Umbilical cord (tissue), 2 donors: ENCODE measurements at places on chromosomes 6 and 20. TPM values are rescaled to one million over a fixed set of nuclear protein-coding genes. Genes with fewer than 3 reads are reported as not detected.

ADTRP gene
- total RNA-seq = 2.2 TPM

ELOVL4 gene
- 6.7 TPM for total RNA-seq

SLA2 gene
- not detected for total RNA-seq

ZKSCAN8 gene
- 19.5 TPM for total RNA-seq

CLIC5 gene
- 3.6 TPM for total RNA-seq

DDRGK1 gene
- total RNA-seq = 14.4 TPM

SLC35F1 gene
- 2.2 TPM for total RNA-seq

TAAR1 gene
- total RNA-seq = not detected

PPP1R3G gene
- 8.9 TPM for total RNA-seq

C20orf144 gene
- not detected for total RNA-seq

CRISP1 gene
- total RNA-seq = 7.5 TPM

TFAP2B gene
- total RNA-seq = 1.4 TPM

DNA sequence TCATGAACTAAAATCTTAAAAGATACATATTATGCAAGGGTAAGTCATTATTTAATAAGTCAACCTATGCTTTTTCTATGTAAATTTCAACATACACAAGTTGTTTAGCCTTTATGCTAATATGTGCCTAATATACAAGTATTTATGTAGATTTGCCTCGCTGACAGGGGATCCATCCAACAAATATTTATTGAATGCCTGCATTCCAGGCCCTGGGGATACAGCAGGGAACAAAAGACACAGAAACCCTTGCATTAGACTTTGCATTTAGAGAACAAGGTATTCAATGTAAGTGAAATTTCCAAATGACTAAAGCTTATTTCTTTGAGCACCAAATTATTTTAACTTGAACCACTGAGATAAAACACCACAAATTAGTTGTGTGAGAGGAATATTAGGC is 19.1 kb downstream of the SERINC1 start:
- DNase-seq = no peak

DNA sequence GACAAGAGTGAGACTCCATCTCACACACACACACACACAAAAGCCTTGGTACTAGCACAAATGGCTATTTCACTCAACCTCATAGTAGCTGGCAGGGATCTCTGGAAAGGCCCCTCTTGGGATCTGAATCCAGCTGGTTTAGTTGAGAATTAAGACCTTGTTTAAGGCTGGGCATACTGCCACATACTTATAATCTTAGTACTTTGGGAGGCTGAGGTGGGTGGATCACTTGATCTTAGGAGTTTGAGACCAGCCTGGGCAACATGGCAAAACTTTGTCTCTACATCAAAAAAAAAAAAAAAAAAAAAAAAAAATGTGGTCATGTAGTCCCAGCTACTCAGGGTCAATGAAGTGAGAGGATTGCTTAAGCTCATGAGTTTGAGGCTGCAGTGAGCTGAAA is 628.3 kb downstream of the MMUT start:
- DNase-seq = no peak

- no peak for DNase-seq
These were observed 13.8 kb upstream of the POLR1H start for GRCh38 chr6:30047220-30047619.

- no peak for DNase-seq
These were observed 1.4 kb upstream of the TRIM39 start for GRCh38 chr6:30325150-30325872.

GRCh38 chr6:131026243-131026642 is 36.8 kb downstream of the EPB41L2 start:
- DNase-seq = no peak

DNA sequence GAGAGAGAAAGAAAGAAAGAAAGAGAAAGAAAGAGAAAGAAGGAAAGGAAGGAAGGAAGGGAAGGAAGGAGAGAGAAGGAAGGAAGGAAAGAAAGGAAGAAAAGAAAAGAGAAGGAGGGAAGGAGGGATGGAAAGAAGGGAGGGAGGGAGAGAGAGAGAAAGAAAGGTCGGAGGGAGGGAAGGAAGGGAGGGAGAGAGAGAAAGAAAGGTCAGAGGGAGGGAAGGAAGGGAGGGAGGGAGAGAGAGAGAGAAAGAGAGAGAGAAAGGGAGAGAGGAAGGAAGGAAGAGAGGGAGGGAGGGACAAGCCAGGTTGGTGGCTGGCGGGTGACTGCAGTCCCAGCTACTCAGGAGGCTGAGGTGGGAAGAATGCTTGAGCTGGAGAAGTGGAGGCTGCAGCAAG is 27.3 kb upstream of the ZNF184 start:
- DNase-seq = no peak

- no peak for DNase-seq
These were observed 97.8 kb downstream of the HFE start for GRCh38 chr6:26185004-26185403.

DNA sequence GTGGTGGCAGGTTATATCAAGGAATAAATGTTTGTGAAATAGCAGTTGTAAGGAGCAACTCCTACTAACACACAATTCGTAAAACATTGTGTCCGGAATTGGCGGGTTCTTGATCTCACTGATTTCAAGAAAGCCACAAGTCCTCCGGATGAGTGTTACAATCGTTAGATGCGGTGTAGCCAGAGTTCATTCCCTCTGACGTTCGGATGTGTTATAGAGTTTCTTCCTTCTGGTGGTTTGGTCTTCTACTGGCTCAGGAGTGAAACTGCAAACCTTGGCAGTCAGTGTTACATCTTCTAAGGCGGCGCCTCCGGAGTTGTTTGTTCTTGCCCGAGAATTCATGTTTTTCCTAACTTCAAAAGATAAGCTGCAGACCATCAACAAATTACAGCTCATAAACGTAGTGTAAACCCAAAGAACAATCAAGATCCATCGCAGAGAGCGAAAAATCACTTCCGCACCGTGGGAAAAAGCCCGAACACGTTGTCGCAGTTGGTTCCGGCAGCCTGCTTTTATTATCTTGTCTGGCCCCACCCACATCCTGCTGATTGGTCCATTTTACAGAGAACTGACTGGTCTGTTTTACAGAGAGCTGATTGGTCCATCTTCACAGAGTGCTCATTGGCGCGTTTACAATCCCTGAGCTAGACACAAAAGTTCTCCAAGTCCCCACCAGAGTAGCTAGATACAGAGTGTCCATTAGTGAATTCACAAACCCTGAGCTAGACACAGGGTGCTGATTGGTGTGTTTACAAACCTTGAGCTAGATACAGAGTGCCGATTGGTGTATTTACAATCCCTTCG is 58.2 kb downstream of the TRIM27 start:
- peak; percentile 8 for DNase-seq

GRCh38 chr20:32599783-32600340 is 14.7 kb upstream of the NOL4L start:
- no peak for DNase-seq

GRCh38 chr6:124026694-124027093 is 223.0 kb downstream of the NKAIN2 start:
- DNase-seq = no peak

GRCh38 chr20:39211060-39211748 is 249.1 kb downstream of the DHX35 start:
- DNase-seq = no peak

DNA sequence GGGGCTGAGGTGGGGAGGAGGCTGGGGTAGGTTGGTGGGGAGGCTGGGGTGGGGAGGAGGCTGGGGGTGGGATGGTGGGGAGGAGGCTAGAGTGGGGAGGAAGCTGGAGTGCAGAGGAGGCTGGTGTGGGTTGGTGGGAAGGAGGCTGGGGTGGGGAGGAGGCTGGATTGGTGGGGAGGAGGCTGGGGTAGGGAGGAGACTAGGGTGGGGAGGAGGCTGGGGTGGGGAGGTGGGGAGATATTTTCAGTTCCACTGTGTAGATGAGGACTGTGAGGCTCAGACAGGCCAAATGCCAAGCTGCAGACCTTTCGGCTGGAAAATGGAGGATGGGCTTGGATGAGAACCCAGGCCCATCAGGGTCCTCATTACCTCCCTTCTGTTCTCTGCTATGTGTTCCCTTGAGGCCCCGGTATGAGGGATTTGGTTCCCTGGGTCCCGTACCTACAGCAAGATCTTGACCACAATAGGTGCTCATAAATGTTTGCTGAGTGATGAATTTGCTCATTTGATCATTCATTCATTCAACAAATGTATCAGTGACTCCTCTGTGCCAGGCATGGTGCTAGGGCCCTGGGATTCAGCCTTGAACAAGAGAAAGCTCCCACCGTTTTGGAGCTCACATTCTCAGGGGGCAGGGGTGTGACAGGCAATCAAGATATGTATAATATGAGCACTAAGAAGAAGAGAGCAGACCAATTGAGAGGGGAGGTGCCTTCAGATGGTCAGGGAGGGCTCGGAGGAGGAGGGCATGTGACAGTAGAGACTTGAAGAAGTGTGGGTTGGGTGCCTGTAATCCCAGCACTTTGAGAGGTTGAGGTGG is 36.1 kb upstream of the NOL4L start:
- DNase-seq = no peak

- no peak for DNase-seq
These were observed 4.8 kb upstream of the STX16 start for GRCh38 chr20:58646257-58646656.

GRCh38 chr20:5910186-5910585 is 40.1 kb downstream of the TRMT6 start:
- DNase-seq = no peak

- peak; percentile 10 for DNase-seq
These were observed 668 bp downstream of the PKIB start for GRCh38 chr6:122610690-122611455.

GRCh38 chr6:156950531-156950930 is 173.4 kb downstream of the ARID1B start:
- DNase-seq = no peak

GRCh38 chr20:63502671-63503172 is 3.8 kb upstream of the EEF1A2 start:
- no peak for DNase-seq

GRCh38 chr6:130934848-130935585 is 107.8 kb downstream of the SMLR1 start:
- DNase-seq = no peak

DNA sequence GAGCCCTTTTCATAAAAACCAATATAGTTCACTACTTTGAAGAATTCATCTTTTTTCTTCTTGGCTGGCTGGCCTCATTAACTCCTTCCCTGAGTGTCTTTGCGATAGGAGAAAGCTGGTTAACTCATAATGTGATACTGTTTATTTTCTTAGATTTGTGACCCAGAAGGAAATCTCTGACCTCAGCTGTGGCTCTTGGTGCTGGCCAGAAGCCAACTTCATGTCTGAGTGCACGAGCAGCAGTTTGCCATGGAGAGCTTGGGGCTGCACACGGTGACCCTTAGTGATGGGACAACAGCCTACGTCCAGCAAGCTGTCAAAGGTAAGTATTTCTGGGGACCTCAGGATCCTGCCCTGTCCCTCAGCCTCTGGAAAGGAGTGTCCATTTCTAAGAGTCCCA is 16.7 kb upstream of the DEF6 start:
- DNase-seq = no peak

- DNase-seq = no peak
These were observed 3.2 kb upstream of the MCCD1 start for GRCh38 chr6:31525553-31525931.

- DNase-seq = no peak
These were observed 18.1 kb downstream of the PNLDC1 start for GRCh38 chr6:159817951-159818739.

GRCh38 chr6:141248021-141248799 is 884.5 kb upstream of the GJE1 start:
- DNase-seq = peak; percentile 94

DNA sequence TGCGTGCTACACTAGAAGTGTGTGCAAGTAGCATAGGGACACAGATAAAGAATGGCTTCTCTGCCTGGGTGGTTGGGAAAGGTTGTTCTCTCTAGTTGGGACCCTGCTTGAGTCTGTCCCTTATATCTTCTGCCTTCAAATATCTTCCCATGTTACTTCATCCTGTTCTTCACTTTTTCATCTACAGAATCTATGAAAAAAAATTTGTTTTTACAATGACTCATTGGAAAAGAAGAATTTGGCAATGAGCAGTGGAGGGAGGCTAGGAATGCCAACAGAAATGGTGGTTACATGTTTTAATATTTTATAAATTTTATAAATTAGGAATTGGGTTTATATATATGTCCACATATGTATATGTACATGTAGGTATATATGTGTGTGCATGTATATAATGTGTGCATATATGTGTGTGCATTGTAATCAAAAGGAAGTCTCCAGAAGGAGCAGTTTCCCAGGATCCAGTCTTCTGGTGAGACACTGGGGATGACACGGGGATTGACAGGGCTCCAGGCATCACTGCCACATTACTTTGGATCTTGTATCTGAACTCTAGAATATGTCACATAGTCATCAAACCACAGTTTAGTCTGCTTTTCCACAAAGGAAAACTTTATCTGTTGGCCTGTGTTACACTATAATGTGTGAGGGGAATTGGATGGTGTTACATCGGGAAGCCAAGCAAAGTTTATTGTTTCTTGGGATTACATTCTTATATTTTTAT is 75.3 kb upstream of the RIPOR2 start:
- no peak for DNase-seq

- peak; percentile 55 for DNase-seq
These were observed 1.1 kb upstream of the CD109 start for GRCh38 chr6:73694711-73695411.

- DNase-seq = peak; percentile 7
These were observed 133.1 kb upstream of the PTPRT start for GRCh38 chr20:43322851-43323250.

DNA sequence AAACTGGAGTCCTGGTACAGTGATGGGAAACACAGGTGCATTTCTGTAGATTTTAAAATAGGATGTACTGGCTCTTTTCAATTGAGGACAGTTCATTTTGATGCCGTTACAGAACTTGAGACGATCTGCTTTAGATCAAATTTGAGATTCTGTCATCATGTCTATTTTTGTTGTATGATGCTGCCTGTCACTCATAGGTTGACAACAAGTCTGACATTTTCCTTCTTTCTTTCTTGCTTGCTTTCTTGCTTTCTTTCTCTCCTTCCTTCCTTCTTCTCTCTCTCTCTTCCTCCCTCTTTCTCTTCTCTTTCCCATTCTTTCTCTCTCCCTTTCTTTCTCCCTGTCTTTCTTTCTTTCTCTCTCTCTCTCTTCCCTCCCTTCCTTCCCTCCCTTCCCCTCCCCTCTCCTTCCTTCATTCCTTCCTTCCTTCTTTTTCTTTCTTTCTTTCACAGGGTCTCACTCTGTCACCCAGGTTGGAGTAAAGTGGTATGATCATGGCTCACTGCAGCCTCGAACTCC is 152.6 kb upstream of the SGK1 start:
- no peak for DNase-seq

DNA sequence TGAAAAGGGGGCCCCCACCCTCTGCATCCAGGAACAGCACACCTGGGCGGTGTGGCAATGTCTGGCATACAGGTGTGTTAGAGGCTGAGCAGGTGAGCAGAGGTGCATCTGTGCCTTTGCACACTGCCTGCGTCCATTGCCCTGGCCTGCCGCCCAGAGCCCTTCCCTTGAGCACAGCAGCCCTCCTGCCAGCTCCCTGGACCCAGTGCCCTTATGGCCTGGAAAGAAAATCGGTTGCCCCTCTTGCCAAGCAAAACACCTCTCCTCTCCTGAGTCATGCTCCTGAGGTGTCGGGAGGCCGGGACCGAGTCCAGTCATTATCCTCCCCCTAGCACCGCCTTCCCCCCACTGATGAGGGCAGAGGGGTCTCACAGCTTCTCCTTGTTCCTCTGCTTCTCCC is 259.9 kb downstream of the SMOC2 start:
- no peak for DNase-seq

GRCh38 chr6:166442131-166442685 is 59.5 kb upstream of the MPC1 start:
- DNase-seq = no peak

- no peak for DNase-seq
These were observed 72.9 kb downstream of the TSBP1 start for GRCh38 chr6:32298632-32299336.
